Mucosa of gallbladder (tissue), 1 donor: ENCODE measurements at places on chromosomes 1 and 21.

DNA sequence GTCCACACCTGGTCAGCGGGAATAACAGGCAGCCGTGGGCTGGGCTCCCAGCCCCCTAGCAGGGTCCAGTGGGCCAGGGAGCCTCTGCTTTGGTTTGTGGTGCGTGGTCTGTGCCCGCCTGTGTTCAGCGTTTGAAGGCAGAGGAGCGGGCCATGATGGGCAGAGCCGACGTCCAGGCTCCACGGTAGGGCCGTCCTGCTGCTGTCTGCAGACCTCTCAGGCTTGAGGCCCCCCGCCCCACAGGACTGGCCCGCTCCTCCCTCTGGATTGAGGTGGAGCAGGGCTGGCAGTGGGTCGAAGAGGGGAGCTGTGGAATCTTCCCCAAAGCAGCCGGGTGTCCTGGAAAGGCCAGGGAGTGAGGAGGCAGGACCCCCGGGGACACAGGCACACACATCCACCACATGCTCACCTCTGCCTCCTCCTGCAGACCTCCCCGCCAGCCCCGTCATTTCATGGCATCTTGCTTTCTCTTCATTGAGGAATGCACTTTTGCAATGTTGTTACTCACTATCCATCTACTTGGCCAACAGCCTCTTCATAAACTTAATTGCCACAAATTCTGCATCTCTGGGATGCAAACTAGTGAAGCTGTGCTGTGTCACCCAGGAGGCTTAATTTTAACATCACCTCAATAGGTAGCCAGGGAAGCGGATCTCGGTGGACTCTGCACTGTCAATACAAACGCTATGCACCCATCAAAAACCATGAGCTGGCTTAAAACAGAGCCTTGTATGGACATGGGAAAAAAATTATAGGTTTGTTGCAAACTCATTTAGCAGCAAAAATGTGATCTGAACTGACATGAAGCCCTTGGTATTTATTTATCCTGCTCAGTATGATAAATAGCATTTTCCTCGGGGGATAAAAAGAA, 85.9 kb downstream of the PDE9A start:
- no peak for DNase-seq

GRCh38 chr1:66464351-66464750, 69.6 kb upstream of the SGIP1 start:
- no peak for DNase-seq

- DNase-seq = no peak
These were observed 4.5 kb downstream of the C1orf232 start for GRCh38 chr1:26164036-26164860.

DNA sequence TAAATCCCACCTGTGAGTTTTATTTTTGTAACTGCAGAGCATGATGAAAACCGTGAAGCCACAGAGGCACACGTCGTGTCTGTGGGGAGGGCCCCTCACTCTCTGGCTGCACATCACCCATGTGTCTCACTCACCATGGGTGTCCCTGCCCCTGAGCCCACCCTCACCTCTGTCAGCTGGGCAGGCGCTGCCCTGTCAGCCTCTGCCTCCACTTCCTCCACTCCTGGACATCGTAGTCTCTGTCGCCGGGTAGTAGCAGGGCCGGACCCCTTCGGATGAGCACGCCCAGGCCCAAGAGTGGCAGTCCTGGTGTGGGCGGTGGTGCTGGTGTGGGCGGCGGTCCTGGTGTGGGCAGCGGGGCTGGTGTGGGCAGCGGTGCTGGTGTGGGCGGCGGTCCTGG, 37.3 kb downstream of the COL18A1 start:
- DNase-seq = no peak

DNA sequence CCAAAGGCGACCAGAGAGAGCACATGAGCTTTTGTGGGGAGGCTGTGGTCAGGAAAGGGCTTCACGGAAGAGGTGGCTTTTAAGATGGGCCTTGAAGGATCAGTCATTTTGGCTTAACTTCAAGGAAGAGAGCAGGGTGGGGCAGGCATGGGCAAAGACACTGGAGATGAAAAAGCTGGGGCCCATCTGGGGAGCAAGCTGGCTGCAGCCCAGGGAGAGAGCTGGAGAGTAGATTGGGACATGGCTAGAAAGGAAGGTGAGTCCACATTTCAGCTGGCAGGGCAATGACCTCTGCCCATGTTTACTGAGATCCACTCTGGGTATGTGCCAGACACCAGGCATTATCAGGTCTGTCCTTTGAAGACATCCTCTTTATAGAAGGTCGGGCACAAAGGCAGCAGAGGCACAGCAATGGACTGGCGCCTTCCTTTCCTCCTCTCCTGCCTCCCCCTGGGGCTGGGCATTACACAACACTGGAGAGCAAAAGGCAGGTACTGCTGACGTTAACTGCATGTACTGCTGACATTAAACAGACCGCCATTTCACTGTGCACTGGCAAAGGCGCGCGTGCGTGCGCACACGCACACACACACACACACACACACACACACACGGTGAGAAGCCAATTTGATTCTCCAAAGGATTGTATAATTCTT, 2.2 kb upstream of the UBXN10 start:
- no peak for DNase-seq

DNA sequence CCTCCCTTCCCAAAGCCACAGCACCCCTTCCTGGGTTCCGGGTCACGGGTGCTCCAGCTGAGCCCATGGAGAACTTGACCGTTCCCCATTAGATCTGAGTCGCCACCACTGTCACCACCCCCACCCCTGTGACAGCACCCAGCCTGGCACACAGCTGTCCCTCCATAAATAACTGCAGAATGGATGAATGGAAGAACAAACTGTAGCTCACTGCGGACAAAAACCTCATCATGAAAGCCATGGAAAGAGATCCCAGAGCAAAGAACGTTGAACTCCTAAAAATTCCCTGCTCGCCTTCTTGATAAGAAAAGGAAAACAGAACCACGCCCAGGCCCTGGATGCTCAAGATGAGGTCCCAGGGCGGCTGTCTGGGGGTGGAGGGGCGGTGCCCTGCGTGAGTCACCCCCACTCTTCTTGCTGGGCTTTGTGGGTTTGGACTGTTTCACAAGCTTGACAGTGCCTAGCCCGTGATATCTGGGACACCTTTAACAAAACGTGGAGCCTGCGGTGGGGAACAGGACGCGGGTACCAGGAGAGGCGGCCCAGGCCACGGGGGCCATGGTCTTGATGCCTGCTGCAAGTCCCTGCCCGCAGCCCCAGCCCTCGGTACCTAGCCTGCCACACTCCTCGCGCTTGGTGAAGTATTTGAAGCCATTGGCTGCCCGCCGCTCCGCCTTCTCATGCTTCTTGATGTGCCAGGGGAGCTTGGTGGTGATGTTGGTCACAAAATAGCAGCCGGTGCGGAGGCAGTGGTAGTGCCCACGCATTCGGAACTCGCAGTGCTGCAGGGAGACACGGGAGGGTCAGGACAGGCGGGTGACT, 151.9 kb downstream of the CASZ1 start:
- DNase-seq = no peak

DNA sequence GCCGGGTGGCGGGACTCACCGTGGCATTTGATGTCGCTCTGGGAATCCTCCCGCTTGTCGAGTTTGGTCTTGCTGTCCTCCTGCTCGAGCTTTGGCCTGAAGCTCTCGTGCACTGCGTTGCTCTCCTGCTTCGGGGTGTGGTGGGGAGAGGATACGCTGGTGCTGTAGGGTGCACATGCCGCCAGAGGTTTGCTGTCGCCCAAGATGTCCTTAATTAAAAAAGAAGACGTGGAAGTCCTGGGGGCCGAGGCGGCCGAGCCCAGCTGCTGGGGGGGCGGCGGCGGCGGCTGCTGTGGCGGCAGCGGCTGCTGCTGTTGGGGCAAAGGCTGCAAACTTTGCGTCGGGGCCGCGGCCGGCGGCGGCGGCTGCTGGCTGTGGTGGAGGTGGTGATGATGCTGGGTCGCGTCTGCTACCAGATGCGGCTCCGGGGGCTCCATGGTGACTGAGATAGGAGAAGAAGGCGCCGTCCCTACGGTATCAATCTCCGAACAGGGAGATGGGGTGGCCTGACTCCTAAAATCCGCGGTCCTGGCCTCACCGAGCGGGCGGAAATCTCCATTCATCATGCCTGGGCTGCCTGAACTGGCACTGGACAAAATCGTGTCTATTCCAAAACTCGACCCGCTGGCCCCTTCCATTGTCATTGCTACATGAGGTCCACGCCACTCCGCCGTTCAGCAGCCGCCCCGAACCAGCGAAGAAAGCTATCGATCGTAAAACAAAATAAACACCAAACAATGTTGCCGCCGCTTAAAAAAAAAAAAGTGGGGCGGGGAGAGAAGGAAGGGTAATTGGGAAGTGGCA, at the start of gene BARHL2:
Gene BARHL2, minus strand, starts transcription at position 751 of the 804 bp plus-strand sequence. Its CDS starts 107 bp downstream, at position 644.
- DNase-seq = no peak

GRCh38 chr1:151705753-151706463, 10.7 kb downstream of the CELF3 start:
- DNase-seq = no peak

DNA sequence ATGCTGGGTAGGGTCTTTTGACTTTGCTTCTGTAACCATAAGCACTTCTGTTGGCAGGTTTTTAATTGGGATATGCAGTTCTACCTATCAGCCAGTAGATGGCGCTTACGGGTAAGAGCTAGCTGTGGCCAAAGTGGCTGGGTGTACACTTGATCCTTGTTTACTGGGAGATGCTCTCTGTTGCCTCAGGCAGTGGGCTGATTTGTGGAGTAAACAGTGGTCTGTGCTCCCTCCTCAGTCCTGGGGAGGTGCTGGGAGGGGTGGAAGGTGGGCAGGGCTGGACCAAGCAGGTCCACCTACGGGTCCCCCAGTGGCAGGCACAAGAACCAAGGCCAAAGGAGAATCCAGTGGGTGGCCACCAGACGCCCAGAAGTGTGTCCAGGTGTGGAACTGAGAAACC, 43.4 kb downstream of the RALGPS2 start:
- DNase-seq = no peak

DNA sequence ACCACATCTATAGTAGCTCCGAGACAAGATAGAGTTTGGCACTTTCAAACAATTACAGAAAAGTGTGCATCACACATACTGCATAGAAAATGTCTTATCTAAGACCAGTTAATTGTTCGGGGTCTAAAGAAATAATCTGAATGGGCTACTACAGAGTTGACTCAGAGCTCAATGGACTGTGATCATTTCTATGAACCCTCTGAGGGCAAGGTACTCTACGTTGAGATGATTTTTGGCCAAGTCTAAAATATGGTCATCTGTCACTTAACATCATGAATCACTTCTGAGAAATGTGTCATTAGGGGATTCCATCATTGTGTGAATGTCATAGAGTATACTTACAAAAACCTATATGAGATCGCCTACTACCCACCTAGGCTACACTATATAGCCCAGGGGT, 123.5 kb downstream of the SLC44A5 start:
- DNase-seq = no peak

GRCh38 chr1:221991221-221991620, 249.3 kb upstream of the DUSP10 start:
- no peak for DNase-seq

DNA sequence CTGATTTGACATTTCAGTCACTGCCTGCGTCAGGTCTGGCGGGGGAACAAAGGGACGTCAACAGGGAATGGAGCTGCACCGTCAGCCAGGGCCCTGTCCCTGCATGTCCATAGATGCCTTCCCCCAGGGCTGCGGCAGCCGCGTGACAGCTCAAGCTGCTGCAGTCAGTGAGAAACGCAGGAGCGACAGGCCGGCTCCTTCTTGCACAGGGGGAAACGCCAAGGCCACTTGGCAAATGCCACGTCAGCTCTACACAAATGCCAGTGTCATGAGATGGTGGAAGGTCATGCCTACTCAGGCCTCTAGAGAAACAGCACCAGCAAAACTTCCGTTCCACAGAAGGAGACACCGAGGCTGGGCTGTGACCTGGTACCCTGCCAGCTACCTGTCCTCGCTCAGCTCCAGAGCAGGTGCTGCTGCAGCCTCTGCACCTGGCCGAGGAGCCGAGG, 37.7 kb downstream of the SYF2 start:
- DNase-seq = peak; percentile 48

- DNase-seq = no peak
These were observed 30.1 kb downstream of the LDLRAD1 start for GRCh38 chr1:53987880-53988279.

DNA sequence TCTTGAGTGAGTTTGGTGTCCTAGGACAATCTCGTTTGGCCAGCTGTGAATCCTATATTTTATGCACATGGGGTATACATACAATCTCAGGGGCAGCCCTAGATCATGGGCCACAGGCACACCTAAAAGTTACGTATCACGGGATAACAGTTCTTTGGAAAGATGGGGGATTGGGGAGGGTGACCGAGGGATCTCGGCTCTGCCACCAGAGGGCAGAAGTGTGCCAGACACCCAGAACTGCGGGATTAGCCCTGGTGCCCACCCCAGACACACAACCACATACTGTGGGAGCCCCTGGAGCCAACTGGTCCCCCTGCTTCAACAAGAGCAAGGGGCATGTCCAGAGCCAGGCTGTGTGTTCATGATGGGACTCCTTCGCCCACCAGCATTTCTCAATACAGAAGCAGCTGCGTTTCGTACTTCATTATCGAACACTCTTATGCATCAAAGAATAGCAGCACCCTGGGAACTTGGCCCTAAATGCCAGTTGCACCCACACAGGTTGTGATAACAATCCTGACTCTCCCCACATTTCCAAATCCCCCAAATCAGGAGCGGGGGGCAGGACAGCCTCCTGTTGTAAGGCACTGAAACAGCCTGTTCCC, 37.4 kb downstream of the TMCO4 start:
- DNase-seq = no peak

DNA sequence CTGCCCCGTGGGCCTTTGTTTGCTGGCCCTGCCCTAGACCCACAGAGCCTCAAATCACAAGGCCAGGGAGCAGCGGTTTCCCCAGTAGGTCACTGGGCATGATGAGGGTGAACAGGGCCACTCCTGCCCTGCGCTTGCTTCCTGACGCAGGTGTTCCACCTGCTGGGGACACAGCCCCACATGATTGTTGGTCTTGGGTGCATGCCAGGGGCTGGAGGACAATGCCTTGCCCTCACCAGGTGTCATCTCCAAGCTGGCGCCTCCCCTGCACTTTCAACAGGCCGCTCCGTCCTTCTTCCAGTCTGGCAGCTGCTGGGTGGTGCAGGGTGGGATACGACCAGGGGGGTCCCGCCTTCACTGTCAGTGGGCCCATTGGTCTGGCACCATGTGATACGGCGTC, 24.3 kb downstream of the IL10RB start:
- peak; percentile 57 for DNase-seq

GRCh38 chr1:116704278-116704677, 36.7 kb upstream of the IGSF3 start:
- DNase-seq = no peak

DNA sequence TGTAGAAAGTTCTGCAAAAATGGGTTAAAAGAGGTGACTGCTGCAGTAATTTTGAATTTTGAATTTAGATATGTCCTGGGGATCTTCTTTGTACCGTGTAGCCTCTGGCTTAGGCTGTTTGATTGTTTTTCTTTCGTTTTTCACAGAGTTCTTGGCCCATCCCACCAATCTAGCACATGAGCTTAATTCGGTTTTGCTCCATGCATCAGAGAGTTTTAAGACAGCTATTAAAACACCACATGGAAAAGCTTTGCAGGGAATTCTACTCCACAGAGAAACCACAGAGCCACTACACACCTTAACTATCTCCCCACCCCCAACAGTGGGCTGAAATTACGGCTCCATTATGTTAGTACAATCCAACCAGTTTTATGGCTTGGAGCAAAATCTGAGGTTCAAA, 25.5 kb downstream of the SPAG17 start:
- no peak for DNase-seq
